ENCODE measurements at places on chromosomes 5 and 9. TPM values are rescaled to one million over a fixed set of nuclear protein-coding genes. Genes with fewer than 3 reads are reported as not detected.

The SPATA31A3 gene
- total RNA-seq = not detected

GRCh38 chr5:159403906-159404681 lies 73.8 kb upstream of the IL12B start:
- DNase-seq = peak; percentile 44

- DNase-seq = no peak
Measured at GRCh38 chr5:59473611-59474010, 419.9 kb downstream of the PDE4D start.

- DNase-seq = peak; percentile 29
Measured at GRCh38 chr9:107733523-107733894, 243.9 kb upstream of the KLF4 start.

All from renal cortical epithelial cell (primary cell).